Kidney epithelial cell (primary cell): ENCODE measurements at places on chromosomes 11 and 22. TPM values are rescaled to one million over a fixed set of nuclear protein-coding genes. Genes with fewer than 3 reads are reported as not detected.

DNA sequence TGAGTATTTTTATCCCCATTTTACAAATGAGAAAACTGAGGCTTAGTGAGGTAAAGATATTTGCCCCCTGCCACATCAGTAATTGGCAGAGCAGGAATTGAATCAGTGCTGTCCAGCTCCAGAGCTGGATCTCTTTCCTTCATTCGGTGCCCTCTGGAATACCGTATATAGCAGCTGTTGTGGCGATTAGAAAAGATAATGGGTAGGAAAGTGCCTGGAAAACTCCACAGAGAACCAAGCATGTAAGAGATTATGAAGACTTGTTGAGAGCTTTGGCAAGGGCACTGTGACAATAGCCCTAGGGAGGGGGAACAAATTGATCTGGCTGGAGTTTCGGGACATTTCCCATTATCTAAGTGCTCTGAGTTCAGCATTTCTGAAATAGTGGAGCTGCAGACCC is 82.5 kb upstream of the TEAD1 start:
- no peak for DNase-seq

Gene OR4C16
- not detected in 2 replicates for total RNA-seq

DNA sequence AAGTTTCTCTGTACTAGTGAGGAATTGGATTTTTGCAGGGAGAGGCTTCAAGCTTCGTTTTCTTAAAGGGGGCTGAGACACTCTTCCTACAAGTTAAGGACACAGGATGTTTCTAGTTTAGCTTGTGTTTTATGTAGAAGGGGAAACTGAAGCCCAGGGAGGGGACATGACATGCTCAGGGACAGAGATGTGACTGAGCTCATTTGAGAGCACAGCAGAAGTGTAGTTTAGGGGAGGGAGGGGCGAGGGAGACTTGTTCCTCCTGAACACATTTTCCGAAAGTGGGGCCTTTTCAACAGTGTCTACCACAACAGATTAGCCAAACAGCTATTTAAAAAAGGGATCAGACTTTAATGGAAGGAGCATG is 148.1 kb downstream of the FBXO7 start:
- no peak for DNase-seq

Gene CCDC81
- not detected in 2 replicates for total RNA-seq

DNA sequence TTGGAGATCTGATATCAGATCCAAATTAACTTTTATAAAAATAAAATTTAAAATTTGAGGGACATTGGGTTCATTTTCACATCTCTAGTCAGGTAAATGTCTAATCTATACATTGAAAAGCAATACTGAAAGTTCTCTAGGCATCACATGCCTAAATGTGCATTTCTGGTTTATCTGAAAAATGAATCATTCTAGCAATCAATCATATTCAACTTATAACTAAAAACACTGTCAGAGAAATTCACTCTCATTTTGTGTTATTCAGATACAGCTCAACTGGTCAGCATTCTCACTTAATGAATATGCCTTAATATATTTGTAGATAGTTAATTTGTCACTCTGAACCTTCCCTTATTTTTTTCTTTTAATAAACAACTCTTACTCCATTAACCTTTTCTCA is 243.2 kb downstream of the CASP12 start:
- DNase-seq = no peak

GRCh38 chr11:121649798-121650197 is 197.0 kb upstream of the SORL1-AS1 start:
- no peak for DNase-seq
